Fibroblast of skin of abdomen (primary cell): ENCODE measurements at places on chromosomes 2 and 18.

DNA sequence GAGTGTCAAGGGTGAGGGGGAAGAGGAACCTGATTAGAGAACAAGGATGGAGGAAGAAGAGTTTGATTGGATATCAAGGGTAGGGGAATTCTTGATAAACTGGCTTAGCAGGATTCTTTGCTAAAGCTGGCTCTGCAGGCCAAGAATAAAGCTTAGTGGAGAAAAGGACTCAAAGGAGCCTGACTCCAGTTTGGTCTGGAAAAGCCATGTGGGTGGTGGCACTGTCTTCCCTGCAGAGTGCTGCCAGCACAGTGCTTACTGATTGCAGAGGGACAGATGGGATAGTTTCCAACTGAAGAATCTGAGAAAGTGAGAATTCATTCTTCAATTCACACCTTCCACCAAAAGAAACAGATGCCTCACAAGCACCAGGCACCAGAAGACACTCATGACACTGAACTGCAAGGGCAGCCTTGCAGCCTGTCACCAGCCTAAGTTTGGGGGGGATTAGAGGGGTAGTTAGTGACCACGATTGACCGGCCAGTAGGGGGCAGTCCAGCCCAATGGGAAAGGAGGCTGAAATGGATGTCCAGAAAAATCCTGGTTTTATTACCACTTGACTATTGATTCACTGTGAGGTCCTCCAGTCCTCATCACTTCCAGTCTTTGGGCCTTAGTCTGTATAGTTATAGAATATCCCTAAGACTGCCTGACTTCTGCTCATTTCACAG lies 334.5 kb downstream of the SMAD2 start:
- no peak for DNase-seq

- DNase-seq = peak; percentile 93
Measured at GRCh38 chr2:86747711-86748639, 27.9 kb downstream of the RMND5A start.

GRCh38 chr2:69185807-69186206 lies 172.8 kb downstream of the ANTXR1 start:
- DNase-seq = peak; percentile 65

- no peak for DNase-seq
Measured at GRCh38 chr2:236633219-236633570, 63.6 kb downstream of the ACKR3 start.

DNA sequence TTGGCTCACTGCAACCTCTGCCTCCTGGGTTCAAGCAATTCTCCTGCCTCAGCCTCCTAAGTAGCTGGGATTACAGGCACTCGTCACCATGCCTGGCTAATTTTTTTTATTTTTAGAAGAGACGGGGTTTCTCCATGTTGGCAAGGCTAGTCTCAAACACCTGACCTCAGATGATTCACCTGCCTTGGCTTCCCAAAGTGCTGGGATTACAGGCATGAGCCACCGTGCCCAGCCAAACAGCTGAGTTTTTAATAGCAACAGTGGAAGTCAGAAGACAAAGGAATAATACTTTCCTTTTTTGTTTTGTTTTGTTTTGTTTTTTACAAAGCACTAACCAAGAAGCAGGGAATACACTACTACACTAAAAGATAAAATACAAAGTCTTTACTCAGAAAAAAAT lies 16.9 kb downstream of the GPR75 start:
- no peak for DNase-seq

DNA sequence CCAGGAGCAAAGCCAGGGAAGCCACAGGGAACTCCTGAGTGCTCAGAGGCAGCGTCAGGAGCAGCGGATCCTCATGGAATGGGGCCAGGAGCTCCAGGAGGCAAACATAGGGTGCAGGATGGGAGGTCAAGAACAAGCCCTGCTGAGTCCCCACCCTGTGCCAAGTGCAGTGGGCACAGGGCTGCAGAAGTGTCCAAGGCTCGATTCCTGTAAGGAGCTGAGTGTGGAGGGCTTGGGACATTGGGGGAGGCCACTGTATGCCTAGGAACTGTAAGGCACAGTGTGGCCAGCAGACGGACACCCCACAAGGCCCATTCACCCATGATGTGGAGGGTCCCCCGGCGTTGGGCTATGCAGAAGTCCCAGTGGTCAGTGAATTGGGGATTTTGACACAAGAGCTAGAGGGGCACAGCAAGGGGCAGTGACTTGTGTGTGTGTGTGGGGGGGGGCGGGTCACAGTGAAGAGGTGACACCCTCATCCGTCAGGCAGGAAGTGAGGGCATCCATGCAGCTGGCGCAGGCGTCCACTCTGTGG lies 55.6 kb downstream of the ACKR3 start:
- no peak for DNase-seq

GRCh38 chr2:37875403-37875906 lies 49.6 kb upstream of the RMDN2 start:
- DNase-seq = no peak

- peak; percentile 7 for DNase-seq
Measured at GRCh38 chr18:21230436-21230835, 11.6 kb upstream of the GREB1L start.

- peak; percentile 82 for DNase-seq
Measured at GRCh38 chr2:112065966-112066365, 10.9 kb downstream of the TMEM87B start.

DNA sequence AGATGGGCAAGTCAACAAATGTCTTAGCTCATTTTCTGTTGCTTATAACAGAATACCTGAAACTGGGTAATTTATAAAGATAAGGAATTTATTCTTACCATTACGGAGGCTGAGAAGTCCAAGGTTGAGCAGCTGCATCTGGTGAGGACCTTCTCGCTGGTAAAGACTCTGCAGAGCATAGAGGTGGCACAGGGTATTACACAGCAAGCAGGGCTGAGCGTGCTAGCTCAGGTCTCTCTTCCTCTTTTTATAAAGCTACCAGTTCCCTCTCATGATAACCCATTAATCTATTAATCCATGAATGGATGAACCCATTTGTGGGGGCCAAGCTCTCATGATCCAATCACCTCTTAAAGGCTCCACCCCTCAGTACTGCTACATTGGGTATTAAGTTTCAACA lies 109.1 kb downstream of the CDK15 start:
- no peak for DNase-seq

GRCh38 chr18:35671966-35672603 lies 90.5 kb downstream of the GALNT1 start:
- DNase-seq = no peak

DNA sequence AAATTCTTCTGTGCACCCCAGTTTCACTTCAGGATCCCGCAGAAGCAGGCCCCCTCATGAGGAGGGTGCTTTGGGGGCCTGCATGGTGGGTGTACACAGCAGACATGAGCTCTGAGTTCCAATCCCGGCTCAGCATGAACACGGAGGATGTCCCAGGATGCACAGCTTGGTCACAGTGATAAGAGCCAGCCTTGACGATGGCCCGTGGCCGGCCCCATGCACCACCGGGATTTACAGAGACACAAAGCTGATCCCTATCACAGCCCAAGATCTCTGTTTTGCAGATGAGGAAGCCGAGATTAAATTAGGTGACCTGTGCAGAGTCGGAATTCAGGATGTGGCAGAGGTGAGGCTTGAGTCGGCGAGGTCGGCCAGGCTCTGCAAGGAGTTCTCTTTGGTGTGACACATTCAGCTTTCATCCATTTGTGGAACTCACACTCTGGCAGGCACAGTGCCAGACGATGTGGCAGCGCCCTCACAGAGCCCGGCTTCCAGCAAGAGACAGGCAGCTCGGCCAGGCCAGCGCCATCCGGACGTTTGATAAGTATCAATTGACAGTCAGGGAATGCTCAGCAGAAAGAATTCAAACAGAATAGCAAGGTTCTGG lies 456.3 kb upstream of the MYT1L start:
- no peak for DNase-seq

DNA sequence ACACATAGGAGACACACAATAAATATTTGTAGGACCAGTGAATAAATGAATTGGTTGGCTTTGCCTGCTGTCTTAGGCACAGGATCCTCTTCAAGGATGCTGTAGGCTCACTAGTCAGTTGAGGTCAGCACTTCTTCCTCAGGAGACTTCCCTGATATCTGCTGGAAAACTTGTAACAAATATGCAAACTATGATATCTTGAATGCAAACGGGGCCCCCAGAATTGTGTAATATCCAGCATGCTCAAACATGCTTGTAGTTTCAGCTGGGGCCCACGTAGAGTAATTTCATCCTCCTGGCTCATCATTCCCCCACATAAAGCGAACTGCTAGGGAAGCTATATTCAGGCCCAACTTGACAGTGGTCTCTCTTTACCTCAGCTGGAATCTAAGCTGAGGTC lies 43.6 kb downstream of the POLE4 start:
- DNase-seq = peak; percentile 57

- peak; percentile 56 for DNase-seq
Measured at GRCh38 chr2:47905386-47906156, 727 bp downstream of the FBXO11 start.

GRCh38 chr2:232490221-232491138 lies 2.8 kb upstream of the ECEL1 start:
- no peak for DNase-seq

DNA sequence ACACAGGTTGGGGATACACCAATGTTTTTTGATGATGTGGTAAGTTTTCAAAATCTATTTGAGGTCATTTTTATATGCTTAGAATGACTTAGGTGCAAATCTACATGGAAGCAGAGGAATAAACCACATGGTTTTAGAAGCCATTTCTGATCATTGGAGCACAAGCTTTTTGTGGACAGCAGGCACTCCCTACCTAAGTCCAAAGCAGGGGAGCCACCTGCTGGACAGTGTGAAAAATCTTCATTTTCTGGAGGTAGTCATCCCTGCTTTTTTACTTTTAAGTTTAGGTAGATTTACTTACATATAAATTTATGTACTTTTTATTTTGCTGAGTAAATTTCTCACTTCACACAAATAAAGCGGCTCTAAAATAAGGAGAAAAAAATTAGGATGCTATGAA lies 323.2 kb downstream of the PLCL1 start:
- peak; percentile 64 for DNase-seq

GRCh38 chr2:41393621-41394020 lies 654.2 kb upstream of the PKDCC start:
- DNase-seq = no peak

- no peak for DNase-seq
Measured at GRCh38 chr2:227942021-227942420, 70.6 kb downstream of the DAW1 start.

GRCh38 chr18:45197526-45197970 lies 417.7 kb upstream of the SLC14A2 start:
- DNase-seq = peak; percentile 52

GRCh38 chr2:52022006-52022405 lies 990.1 kb upstream of the NRXN1 start:
- DNase-seq = no peak

GRCh38 chr2:174138161-174138560 lies 110.2 kb downstream of the OLA1 start:
- DNase-seq = no peak

DNA sequence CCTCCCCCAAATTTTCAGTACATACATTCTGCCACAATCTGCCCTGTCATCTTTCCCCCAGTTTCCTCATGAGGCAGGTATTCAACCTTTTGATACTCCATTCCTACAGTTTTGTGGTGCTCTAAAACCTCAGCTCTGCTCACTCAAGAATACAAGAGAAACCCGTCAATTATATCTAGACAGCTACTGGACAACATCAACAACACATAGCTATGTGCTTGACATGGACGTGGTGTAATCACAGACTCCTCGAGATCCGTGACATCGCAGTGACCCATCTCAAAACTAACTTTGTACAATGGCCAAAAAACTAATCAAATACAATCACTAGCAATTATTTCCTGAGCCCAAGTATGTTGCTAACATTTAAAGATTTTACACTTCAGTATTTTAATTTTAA lies 23.6 kb downstream of the WDSUB1 start:
- no peak for DNase-seq

- DNase-seq = peak; percentile 93
Measured at GRCh38 chr2:85132834-85133637, at the start of gene TCF7L1. TCF7L1 (plus strand) TSS chr2:85133392; CDS start chr2:85133685, 293 bp downstream.

GRCh38 chr2:234178330-234179030 lies 128.0 kb downstream of the SPP2 start:
- DNase-seq = peak; percentile 18

GRCh38 chr18:44508474-44508873 lies 172.2 kb upstream of the SETBP1 start:
- DNase-seq = no peak

GRCh38 chr2:172226244-172227061 lies 123.8 kb upstream of the DLX2 start:
- DNase-seq = no peak

GRCh38 chr18:12015416-12016062 lies 34.2 kb downstream of the IMPA2 start:
- DNase-seq = no peak

DNA sequence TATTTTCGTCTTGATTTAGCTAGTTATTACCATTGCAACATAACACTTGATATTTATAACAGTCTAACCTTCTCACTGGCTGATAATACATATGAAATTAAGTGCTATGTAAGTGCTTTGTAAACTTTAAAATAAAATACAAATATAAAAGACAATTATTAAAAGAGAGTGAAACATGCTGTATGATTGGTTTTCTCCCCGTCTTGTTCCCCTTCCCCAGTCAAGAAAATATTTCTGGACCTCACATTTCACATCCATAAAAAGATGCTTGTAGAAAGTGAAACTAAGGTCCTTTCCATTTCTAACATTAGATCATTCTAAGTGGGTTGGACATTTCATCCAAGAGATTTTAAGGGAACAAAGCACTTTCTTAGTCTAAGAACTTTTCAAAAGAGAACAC lies 310.2 kb upstream of the LRATD1 start:
- no peak for DNase-seq

DNA sequence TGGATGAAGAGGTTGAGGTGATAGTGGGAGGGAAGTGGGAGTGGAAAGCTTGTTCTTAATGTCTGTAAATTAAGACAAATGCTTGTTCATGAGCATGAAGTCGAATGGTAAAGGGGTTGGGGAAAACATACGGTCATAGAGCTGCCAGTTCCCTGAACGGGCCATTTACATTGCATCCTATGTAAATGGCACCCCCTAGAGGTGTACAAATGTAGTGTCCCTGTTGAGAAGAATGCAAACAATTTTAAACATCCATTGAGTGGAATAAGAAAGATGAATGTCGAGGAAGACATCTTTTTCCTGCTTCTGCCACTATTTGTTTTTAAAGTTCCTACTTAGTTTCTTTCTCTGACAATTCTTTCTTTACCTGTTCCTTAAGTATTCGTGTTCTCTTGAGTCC lies 155.7 kb downstream of the RDH14 start:
- peak; percentile 60 for DNase-seq

DNA sequence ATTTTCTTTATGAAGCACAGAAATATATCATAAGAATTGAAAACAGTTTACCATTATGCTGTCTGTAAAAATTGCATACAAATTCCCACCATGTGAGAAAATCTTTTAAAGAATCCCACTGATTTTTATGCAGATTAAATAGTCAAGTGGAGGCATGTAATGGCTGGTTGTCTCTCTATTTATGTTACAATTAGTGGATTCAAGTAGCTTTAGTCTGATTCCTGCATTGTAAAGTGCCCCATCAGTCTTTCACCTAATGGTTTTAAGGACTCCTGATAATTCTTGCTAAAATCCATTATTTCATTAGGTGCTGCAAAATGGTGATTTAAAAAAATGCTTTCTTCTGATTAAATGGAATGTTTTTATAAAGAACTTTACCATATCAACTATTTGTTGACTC lies 148.4 kb upstream of the MYO3B start:
- DNase-seq = no peak

GRCh38 chr18:9038277-9038871 lies 64.1 kb upstream of the NDUFV2 start:
- DNase-seq = peak; percentile 43
